ENCODE measurements at places on chromosomes 2 and 18.

DNA sequence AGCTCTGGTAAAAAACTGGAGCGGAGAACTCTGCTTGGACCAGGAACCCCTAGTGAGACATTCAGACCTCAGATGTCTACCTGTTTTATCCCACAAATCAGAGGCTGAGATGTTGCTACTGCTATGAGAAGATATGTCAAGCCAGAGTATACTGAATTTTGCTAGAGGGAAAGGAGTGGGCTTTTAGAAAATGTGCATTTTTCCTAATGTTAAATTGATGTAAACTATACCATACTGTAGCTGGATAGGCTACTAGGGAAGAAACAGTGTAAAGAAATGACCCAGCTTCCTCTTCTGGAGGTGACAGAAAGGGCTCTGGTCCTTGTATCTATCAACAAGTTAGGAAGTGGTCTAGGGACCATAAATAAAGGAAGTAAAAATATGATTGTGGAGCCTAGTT, 65.0 kb downstream of the SLC39A10 start:
- DNase-seq = no peak

GRCh38 chr2:217935901-217936684, 66.7 kb downstream of the TNS1 start:
- no peak for DNase-seq

- DNase-seq = no peak
These were observed 30.4 kb downstream of the MTERF4 start for GRCh38 chr2:241071677-241072111.

DNA sequence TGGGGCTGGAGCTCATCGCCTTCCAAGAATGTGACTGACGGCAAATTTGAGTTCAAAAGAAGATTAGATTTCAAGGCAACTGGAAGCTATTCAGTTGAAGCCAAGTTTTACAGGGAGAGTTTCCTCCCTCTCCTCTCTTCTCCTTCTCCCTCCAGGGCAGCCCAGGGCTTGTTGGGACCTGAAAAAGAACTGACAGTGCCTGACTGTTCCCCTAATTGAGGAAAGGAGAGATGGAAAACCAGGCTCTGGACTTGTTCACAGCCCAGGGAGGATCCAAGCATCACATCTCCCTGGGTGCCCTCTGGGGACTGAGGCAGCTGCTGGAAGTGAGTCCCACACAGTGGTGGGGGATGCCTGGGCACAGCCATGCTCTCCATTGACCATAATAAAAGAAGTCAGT, 88.1 kb downstream of the THNSL2 start:
- DNase-seq = no peak

- no peak for DNase-seq
These were observed 358.3 kb downstream of the CELF4 start for GRCh38 chr18:37207343-37207742.

- DNase-seq = no peak
These were observed 145.3 kb upstream of the ITGA4 start for GRCh38 chr2:181311837-181312236.

GRCh38 chr2:163348857-163349380, 386.9 kb downstream of the FIGN start:
- peak; percentile 93 for DNase-seq

- no peak for DNase-seq
These were observed 280.9 kb downstream of the ZNF385B start for GRCh38 chr2:179580378-179581146.

DNA sequence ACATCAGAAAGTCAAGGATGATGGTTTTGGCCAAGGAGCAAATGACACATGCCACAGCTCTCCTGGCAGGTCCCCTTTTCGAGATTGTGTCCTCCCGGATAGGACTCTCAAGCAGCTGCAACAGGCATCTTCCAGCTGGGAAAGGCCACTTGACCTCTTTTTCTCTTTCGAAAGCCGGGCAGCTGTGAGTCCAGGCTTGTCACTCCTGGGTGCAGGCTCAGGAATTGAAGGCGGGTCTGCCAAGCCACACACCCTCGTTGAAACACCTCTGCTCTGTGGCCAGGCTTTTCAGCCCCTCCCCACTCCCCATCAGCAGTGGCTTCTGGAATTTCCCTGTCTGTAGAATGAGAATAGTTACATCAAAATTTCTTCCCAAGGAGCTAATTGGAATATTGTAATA, 98.0 kb downstream of the CCDC138 start:
- DNase-seq = peak; percentile 4

GRCh38 chr2:100801402-100801801, 18.5 kb upstream of the NPAS2 start:
- no peak for DNase-seq

- no peak for DNase-seq
These were observed 84.4 kb upstream of the CD28 start for GRCh38 chr2:203621981-203622515.

DNA sequence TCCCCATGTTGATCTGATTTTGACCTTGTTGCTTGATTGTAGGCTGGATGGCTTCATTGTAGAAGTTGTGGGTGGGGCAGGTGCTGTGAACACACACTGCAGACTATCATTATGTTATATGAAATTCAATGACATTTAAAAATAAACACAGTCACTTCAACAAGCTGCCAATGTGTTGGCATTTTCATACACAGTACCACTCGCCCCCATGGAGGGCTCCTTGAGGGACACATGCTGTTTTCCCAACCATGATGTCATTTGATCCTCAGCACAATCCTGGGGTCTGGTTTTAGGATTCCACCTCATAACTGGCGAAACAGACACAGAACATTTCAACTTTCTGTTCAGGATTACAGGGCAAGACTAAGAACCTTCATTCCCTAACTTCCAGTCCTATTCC, 86.9 kb downstream of the ZCCHC2 start:
- DNase-seq = no peak

- no peak for DNase-seq
These were observed 79.9 kb upstream of the FSIP2 start for GRCh38 chr2:185658750-185659149.

DNA sequence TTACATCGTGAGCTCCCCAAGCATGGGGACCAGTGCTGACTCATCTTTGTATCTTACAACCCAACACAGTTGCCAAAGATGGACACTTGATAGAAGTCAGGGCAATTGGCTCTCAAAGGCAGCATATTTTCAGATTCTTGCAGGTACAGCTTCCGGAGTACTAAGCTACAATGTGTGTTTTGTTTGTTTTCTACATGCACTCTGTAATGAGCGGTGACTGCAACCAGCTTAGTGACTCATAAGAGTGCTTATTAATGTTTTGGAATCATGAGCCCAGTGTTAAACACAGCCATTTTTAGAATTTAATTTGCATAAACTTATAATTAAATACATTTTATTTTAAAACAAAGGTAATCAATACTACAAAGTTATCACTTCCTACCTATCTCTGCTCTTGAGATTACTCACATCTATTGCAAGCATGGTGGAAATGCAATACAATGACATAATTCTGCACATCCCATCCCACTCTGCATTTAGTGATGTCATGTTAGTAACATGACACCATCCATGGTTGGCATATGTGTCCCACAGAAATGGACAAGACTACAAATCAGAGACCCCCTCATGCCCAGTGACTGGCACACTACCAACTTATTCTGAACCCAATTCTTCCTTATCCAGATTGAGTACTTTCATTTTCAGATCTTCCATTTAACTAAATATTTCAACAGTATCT, 399.8 kb upstream of the ST6GAL2 start:
- no peak for DNase-seq

- peak; percentile 52 for DNase-seq
These were observed 90.5 kb downstream of the LAMA3 start for GRCh38 chr18:23779696-23780303.

GRCh38 chr2:19744456-19745199, 157.2 kb downstream of the TTC32 start:
- no peak for DNase-seq

- DNase-seq = no peak
These were observed 442.2 kb upstream of the ID2 start for GRCh38 chr2:8239531-8240088.

DNA sequence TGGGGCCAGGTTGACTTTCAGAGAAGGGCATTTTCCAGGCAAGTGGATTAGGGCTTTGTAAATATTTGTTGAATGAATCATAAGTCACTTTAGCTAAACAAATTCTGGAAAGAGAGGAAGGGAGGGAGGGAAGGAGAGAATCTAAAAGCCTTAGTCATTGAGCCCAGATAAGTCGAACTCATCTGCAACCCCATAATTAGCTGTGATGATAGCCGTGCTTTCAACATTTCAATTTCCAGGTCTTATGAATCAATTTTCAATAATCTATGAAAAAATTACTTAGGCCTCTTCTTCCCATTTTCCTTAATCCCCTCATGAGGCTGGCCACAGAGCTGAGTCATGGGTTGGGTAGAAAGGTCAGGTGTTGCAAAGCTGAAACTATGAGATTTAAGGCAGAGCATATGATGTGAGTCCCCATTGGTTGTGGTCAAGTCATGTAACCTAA, 111.9 kb upstream of the MAPRE2 start:
- peak; percentile 84 for DNase-seq

- DNase-seq = no peak
These were observed 73.6 kb downstream of the CCDC141 start for GRCh38 chr2:178976351-178976750.

- DNase-seq = peak; percentile 61
These were observed 134.9 kb upstream of the ZNF236 start for GRCh38 chr18:76687304-76687962.

- DNase-seq = no peak
These were observed 170.4 kb downstream of the NCK2 start for GRCh38 chr2:105915005-105915558.

DNA sequence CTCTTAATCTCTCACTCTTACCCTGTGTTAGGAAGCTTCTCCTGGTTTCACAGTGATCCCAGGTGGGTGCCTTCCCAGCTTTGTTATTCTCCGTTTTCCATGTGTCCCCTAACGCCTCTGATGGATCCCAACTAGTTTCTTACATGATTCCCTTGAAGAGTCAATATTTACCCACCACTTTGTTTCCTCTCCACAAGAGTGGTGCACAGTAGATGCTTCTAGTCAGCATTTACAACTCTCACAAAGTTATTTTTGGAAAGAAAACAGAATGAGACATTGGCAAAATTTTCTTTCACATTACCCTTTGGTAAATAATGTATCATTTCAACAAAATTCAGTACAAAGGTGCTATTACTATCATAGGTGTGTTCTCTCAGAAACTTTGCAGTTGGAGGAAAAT, 1611.1 kb upstream of the ZEB2 start:
- DNase-seq = no peak

DNA sequence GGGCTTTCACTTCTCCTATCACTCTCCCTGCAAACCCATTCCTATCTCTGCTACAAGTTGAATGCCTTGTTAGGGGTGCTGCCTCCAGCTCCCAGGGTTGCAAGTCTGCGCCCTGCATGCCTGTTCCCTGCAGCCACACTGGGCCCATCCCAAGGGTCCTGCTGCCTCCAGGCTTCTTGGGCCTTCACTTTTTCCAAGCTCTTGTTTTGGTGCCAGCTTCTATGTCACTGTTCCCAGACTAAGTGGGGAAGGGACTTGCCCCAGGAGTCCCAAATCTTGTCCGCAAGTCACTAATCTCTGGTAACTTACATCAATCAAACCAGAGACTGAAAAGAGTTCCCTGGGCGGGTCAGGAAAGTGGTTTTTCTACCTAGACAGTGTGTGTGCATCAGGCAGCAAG, 65.4 kb downstream of the ZCCHC2 start:
- DNase-seq = no peak
